ENCODE measurements at places on chromosomes 5 and 9.
A peak's percentile ranks its signal among the peaks of the same experiment; 100 is the strongest.

DNA sequence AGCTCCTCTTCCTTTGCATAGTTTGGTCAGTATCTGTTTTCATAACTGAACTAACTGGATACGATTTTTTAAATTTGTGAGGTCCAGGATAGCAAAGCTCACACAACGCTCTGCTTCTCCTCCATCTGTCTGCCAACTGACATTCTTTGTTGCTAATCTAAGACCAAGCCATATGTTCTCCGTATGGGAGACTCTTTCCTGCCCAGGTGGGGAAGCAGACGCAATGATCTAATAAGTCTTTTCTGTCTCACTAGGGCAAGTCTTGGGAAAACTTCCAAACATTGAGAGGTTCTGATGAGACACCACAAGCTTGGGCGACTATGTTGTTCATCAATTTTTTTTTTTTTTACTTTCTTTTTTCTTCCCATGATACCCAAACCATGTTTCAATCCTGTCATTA is 558.5 kb downstream of the EFNA5 start:
- peak; percentile 11 for DNase-seq

DNA sequence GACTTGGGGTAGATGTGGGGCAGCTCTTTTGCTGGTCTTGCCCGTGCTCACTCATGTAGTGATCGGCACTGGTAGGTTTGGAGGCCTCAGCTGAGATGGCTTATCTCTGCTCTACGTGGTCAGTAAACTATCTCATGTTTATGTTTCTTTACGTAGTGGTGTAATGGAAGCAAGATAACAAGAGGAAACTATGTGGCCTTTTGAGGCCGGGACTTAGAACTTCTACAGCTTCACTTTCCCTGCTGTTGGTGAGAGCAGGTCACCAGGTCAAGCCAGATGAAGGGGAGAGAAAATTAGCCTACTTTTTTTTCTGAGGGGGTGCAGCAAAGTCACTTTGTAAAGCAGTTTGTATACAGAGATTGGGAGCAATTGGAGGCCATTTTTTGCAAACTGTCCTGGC is 8.5 kb downstream of the FOCAD start:
- no peak for DNase-seq

- no peak for DNase-seq
These were observed 26.6 kb downstream of the MRPL22 start for GRCh38 chr5:154967421-154968024.

DNA sequence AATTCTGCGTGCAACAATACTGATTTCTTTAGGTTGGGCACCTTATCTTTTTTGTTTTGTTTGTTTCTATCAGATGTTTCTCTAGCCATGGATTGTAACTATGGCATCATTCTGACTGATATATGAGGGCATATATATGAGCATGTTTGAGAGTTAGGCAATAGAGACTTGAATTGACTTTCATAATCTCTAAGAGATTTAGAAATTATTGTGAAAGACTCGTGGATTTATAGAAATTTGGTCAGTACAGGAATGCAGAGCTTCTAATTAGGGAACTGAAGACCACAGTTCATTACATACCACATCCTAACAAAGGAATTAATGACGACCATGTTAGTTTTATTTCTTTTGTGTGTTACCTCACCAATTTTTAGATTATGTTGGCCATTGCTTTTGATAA is 546.0 kb upstream of the GRAMD2B start:
- no peak for DNase-seq

GRCh38 chr5:4634342-4634741 is 505.8 kb upstream of the ADAMTS16 start:
- DNase-seq = no peak

- DNase-seq = no peak
These were observed 218.0 kb downstream of the PIK3R1 start for GRCh38 chr5:68433526-68433922.

DNA sequence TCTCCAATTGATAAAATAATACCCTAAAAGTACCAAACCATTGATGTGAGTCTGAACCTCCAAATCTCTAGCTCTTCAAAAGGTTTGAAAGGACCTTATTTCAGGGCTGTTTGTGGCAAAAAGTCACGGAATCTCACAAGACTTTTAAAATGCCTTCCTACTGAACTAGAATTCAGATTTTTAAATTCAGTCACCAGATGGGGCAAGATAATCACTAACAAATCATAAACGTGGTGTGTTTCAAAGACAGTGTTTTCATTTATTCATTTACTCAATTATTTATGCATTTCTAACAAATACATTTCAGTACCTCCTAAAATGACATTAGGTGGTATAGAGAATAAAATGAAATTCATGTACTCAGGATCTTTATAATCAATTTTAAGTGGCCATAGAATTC is 68.2 kb upstream of the SMC2 start:
- no peak for DNase-seq

DNA sequence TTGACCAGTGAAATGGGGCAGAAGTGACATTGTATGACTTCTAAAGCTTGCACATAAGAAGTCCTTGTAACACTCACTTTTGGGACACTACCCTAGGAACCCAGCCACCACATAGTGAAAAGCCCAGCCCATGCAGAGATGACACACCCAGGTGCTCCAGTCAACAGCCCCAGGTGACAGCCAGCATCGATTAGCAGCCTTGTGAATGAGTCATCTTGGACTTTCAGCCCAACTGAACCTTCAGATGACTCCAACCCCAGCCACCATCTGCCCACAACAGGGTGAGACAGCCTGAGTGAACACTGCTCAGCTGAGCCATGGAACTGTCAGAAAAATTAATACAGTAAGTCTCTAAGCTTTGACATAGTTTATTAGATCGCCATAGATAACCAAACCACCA is 458.6 kb downstream of the ZSWIM6 start:
- no peak for DNase-seq

DNA sequence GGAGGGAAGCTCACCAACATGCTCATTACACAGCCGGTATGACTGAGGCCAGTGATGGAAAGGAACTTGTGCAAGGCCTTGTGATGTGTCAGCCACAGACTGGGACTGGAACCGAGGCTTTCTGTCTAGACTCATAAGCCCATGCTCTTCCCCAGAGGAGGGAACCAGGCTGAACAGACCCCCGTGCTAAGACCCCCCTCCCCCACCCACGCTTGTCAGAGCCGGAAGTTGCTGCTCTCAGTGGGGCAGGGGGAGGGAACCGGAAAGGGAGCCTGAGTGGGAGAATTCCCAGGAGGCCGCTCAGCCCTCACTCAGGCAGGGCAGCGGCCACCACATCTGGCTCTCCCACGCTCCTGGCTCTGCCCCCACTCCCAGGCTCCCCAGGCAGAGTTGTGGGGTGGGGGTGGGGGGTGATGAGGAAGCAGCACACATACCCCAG is 4.1 kb upstream of the PDGFRB start:
- peak; percentile 78 for DNase-seq

DNA sequence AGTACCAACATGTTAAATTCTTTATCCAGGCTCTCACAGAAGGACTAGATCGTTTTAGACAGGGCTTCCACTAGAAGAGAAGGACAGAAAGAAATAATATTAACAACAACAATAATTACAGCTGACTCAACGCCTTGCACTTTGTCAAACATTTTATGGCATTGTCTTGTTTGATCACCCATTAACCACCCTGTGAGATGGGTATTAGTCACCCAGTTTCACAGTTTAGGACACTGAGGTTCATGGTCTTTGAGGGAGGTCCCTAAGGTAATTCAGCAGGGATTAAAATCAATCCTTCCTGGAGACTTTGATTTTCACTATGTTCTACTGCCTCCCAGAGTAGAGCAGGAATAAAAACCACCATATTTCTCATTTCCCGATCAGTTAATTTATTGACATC is 51.4 kb upstream of the BNC2 start:
- no peak for DNase-seq

DNA sequence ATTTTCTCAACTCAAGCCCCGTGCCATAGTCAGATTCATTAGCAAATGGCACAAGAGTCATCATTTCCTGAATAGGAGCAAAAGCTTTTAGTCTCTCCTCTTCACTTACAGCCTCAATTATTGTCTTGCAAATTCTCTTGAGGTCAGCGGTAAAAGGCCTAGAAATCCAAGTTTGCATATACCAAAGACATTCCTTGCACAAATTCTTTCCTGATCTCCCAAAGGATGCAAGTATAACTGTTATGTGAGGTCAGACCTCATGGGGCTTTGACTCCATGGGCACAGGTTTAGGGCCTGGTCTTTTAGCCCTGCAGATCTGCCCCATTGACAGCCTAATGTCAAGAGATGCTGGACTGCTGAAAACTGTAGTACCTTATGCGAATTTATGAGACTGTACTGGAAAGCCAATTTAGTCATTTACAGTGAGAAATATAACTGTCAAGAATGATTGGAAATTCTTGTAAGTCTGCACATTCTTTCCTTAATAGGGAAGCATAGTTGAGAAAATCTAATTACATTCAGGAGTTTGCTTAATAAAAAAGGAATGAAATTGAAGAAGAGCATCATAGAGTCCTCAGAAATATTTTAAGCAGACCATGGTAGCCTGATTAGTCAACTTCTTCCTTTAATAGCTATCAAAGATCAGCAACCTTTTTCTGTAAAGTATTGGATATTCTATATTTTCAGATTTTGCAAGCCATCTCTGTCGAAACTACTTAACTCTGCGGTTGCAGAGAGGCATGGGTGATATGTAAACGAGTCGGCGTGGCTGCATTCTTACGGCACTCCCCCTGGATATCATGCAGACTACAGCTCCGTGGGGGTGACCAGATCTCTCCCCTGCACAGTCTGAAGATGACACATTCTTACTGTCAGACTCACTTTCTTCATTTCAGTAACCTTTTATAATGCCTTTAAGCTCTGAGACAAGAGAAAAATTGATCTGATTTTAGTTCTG is 45.2 kb downstream of the GCNT4 start:
- no peak for DNase-seq

- peak; percentile 23 for DNase-seq
These were observed 1227.2 kb upstream of the WWC1 start for GRCh38 chr5:167064198-167064776.

- no peak for DNase-seq
These were observed 576.7 kb downstream of the PTPRD start for GRCh38 chr9:10036095-10036494.

DNA sequence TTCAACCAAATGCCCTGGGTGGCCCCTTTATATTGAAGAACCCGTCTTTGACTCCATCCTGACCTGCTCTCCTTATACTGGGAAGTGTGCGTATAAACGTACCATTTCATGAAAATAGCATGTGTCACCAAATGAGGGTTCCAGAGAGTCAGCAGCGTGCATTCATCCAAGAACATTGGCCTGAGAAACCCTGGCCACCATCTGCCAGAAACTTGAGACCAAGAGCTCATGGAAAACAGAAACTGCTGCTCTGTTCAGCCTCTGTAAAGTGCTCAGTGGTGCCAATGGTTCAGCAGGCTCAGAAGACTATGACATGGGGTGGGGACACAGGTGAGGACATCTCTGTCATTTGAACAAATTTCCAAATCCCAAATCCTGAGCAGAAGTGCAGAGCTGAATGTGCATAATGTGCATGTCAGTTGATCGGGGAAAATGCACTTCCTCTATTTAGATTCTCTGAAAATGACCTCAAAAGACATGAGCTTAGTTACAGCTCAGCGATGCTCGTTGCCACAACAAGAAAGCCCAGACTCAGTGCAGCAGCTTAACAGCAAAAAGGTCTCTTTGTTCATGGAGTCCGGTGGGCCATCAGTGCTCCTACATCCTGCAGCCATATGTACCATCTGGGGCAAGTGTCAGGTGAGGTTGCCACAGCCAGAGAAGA is 176.1 kb downstream of the ATPSCKMT start:
- DNase-seq = no peak

- DNase-seq = no peak
These were observed 183.6 kb downstream of the PTTG1 start for GRCh38 chr5:160605266-160605665.

DNA sequence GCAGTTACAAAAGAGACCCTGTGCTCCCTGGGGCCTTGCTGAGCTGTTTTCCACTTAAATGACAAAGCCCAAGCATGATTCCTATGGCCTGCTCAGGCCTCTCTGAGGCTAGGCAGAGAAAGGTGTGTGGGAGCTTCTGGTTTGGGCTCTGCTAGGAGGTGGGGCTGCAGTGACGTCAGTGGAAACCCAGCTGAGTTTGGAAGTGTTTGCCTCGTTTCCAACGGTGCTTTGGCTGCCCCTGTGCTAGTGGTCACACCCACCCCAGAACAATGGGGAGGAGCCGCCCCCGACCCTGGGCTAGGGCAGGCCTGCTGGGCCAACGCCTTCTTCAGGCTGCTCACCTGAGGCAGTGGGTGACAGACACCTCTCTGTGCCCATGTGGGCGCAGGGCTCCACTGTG is 10.4 kb downstream of the ANGPTL2 start:
- no peak for DNase-seq
